ENCODE measurements at places on chromosomes 2 and 18.
A peak's percentile ranks its signal among the peaks of the same experiment; 100 is the strongest.

GRCh38 chr2:104416339-104417000 is 437.4 kb upstream of the POU3F3 start:
- no peak for DNase-seq

DNA sequence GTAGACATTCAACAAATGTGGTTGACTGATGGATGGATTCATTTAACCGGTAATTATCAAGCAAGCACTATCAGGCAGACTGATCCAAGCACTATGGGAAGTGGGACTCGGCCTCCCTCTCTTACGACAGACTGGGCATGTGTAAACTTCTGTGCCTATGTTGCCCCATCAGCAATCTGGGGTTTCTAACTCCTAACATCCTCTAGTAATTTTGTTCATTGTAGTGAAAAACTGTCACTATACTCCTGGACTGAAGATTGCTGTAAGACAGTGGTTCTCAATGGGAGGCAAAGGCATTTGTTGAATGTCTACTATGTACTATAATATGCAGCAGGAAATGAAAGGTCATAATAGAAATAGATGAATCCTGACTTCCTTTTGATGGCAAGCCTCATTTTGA is 51.2 kb upstream of the CREB1 start:
- DNase-seq: no peak

DNA sequence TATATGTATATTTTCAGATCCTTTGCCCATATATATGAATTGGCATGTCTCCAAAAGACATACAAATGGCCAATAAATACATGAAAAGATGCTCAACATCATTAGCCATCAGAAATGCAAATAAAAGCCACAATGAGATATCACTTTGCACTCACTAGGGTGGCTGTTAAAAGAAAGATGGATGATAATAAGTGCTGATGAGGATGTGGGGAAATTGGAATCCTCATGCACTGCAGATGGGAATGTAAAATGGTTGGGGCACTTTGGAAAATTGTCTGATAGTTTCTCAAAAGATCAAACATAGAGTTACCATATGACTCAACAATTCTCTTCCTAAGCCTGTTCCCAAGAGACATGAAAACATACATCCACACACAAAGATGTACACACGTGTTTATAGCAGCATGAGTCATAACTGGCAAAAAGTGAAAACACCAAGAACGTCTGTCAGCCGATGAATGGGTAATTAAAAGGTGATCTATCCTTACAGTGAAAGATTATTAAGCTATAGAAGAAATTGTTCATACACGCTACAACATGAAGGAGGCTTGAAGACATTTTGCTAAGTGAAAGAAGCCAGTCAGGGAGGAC is 19.7 kb downstream of the NGEF start:
- DNase-seq: no peak

- no peak for DNase-seq
Observed at GRCh38 chr2:127627740-127628571, 18.0 kb upstream of the GPR17 start.

DNA sequence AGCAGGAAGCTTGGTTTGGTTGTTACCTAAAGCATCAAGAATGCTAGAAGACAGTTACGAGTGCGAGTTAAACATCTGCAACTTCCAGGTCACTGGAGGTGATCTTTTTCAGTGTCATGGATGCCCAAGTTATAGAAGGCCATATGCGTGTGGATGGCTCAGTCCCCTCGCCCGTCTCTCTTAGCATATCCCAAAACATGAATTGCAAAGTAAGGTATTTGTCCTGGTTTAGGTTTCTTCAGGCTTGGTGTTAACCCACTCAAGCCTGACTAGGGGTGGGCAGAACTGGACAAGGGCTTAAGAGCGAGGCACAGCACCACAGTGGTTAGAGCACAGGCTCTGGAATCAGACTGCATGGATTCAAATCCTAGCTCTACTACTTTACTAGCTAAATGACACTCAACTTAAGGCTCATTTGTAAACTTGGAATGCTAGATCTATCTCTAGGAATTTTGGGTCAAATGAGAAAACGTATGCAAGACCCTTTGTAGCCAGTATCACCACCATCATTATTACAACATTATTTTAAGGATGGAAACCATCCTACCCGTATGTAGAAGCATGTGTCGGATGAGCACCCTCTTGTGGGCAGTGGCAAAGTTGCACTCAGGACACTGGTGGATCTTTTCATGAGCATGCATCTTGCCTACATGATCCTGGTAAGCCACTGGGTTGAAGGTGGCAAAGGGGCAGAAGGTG is 11.2 kb downstream of the ZNF142 start:
- peak; percentile 17 for DNase-seq

- DNase-seq: no peak
Observed at GRCh38 chr2:127058246-127058953, 48.6 kb downstream of the BIN1 start.

- no peak for DNase-seq
Observed at GRCh38 chr2:16565481-16565880, 100.2 kb downstream of the CYRIA start.

- DNase-seq: no peak
Observed at GRCh38 chr2:51490576-51491234, 458.8 kb upstream of the NRXN1 start.

DNA sequence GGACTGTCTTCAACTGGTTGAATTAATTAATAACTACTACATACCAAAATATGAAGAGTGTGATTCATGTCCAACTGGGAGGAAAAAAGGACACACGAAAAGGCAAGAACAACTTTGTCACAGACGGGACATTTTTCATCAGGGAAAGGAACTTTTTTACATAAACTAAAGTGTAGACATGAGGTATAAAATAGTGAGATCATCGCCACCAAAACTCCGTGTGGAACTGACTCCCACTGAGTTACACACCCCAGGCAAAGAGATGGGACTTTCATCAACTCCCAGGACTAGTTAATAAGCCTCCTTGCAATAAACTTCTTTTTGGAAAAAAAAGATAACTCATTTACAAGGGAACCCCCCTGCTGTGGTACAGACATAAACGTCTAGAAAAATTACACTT is 12.9 kb upstream of the NMI start:
- no peak for DNase-seq

- no peak for DNase-seq
Observed at GRCh38 chr2:204177251-204177976, 240.9 kb downstream of the ICOS start.

GRCh38 chr2:57141269-57141668 is 905.3 kb upstream of the VRK2 start:
- DNase-seq: no peak

DNA sequence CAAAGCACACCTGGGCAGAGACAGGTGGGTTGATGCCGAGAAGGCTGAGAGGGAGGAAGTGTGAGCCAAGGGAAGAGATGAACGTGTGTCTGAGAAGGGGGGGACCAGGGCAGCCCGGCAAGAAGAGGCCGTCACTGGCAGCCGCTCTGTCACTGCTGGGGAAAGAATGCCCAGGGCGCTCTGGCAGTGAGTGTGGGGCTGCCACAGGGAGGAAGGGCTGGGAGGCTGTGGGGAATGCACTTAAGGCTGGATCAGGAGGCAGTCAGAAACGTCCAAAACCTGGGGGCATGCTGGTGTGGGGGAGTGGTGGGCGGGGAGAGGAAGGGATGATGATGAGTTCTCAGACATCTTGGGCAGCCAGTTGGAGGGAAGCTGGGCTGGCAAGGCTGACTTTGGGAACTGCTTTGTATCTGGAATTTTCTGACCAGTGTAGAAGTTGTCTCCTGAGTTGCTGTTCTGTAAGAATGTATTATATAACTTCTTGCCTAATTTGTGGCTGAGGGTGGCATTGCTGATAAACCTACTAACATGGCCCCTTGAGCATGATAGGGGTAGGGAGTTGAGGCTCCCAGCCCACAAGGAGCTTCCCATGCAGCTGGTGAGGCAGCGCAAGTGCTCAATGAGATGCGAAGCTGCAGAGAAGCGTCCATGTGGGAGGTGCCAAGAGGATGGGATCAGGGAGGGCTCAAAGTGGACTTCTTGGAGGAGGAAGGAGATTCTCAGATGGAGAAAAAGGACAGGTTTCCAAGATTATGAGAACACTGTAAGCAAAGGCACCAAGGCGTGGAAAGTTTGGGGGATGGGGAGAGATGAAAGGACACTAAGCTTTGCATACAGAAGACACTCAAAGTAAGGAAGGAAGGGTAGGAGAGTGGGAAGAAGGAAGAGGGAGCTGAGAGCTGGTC is 185.1 kb upstream of the HAAO start:
- DNase-seq: no peak

DNA sequence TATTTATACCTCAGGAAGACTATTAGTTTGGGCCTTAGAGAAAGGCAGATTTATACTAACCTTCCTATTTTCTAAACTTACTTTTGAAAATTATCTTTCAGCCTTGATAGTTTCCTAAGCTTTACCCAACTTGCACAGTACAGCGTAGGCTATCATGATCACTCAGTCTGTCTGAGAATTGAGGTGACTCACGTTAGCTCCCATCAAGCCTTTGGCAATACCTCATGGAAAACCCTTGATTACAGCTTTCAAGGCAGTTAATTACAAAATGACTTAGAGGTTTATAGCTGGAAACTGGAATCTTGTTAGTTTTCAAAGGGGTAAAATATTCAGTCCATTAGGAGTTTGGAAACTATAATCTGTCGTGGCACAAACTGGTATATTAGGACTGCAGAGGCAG is 26.4 kb upstream of the ARMC9 start:
- DNase-seq: no peak

DNA sequence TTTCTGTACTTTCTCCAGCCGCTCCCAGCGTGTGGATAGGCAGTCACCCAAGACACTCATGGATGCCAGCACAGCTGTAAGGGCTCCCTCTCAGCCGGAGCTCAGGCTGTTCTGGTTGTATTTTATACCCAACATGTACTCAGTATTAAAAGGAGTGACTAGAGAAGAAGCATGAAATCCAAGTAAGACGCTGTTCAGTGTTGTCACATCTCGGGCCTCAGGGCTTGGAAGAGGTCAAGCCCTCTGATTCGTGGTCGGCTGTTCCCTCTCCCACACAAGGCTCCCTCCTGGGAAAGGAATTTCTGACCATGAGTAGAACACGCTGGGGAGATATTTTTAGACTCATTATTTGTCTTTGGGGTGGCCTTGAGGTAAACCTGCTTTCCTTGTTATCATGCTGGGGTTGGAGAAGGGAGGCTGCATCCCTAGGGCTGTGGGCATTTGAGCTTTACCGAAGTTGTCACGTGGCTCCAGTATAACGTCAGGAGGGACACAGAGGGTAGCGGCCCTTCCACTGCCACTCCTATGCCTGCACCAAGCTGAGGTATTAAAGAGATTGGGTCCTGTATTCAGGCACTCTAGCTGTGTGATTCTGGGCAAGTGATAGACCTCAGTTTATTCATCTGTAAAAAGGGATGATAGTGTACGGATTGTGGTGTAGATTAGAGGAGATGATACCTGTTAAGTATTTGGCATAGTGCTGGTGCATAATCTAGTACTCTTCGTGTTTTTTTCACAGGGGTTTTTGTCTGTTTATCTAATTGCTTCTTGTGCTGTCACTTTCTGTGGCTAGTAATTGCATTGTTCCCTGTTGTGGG is 34.1 kb downstream of the HK2 start:
- no peak for DNase-seq

DNA sequence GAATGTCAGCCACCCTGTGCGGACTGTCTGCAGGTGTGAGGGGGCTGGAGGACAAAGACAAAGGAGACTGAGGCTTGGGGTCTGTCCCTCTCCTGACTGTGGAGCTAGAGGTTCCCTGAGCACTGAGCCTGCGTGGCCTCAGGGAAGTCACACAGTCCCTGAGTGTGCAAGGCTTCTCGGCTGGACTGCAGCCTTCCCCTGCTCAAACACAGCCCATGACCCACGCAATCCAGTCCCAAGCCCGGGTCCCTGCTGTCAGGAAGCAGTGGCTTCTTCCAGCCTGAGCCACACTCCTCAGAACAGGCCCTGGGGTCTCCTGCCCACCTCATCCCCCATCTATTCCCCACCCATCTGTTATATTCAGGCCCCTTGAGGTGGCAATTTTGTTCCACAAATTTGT is 2.7 kb downstream of the ASTL start:
- DNase-seq: no peak

DNA sequence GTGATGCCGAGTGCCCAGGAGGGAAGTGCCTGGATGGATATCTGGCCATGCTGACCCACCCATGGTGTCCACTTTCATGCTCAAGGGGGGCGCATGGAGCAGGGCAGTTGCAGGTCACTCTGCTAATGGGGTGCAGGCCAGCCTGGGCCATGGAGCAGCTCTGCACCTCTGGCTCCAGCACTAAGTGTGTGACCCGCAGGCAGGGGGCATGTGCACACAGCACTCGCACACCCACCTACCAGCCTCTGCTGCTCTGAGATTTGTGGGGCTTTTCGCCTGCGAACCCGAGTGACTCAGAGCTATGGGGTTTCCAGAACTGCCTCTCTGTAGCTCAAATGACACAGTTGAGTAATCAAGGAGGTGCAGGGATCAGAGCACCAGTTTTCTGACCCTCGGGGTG is 66.2 kb downstream of the CYP26B1 start:
- DNase-seq: no peak

DNA sequence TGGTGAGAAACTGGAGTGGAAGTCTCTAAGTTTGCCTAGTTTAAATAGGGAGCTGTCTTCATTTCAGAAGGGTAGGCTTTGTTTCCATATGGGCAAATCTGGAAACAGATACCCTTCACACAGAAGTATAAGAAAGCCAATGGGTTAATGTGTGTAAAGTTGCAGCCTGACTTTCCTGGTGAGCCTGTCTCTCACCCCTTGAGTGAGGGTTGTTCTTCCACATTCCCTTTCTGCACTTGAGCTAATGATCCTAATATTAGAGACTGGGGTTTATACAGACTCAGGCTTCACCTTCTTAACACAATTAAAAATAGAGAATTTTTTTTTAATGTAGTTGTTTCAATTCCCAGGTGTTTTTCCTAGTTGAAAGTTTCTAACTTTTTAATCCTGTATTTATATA is 108.6 kb upstream of the EML6 start:
- DNase-seq: no peak

- DNase-seq: no peak
Observed at GRCh38 chr2:54107903-54108615, 7.4 kb upstream of the ACYP2 start.

- no peak for DNase-seq
Observed at GRCh38 chr2:152071518-152071917, 27.3 kb downstream of the CACNB4 start.

DNA sequence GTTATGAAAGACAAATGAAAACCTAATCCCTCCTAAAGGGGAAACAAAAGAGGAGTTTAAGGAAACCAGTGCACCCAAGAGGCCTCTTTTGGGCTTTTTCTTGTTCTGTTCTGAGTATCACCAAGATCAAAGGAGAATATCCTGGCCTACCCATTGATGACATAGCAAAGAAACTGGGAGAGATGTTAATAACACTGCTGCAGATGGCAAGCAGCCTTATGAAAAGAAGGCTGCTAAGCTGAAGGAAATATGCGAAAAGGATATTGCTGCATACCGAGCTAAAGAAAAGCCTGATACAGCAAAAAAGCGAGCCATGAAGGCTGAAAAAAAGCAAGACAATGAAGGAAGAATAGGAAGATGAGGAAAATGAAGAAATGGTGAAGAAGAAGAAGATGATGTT is 23.6 kb upstream of the STAT4 start:
- no peak for DNase-seq

Measured in stimulated activated CD8-positive, alpha-beta memory T cell treated with anti-CD3 and anti-CD28 coated beads, Interleukin-4, amount 100 ng/mL, for 1 hour (primary cell).